ENCODE measurements at places on chromosomes 1 and 21.

- DNase-seq = no peak
Measured at GRCh38 chr1:43931711-43932660, 1.6 kb upstream of the ARTN start.

GRCh38 chr21:45991606-45992300 is 10.2 kb downstream of the COL6A1 start:
- DNase-seq = peak; percentile 16

- DNase-seq = no peak
Measured at GRCh38 chr1:170267317-170267716, 121.6 kb downstream of the NTMT2 start.

DNA sequence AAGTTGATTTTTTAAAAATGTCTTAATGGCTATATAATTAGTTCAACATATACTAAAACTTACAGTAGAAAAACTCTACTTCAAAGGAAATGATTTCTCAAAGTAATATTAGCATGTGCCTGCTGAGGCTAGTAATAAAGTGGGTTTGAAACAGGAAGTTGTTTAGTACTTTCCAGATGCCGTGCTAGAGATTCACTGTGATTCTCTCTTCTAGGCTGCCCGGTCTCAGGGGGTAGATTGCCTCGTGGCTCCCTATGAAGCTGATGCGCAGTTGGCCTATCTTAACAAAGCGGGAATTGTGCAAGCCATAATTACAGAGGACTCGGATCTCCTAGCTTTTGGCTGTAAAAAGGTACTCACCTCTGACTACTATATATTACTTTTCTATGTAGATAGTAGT is 9.1 kb downstream of the EXO1 start:
- no peak for DNase-seq

DNA sequence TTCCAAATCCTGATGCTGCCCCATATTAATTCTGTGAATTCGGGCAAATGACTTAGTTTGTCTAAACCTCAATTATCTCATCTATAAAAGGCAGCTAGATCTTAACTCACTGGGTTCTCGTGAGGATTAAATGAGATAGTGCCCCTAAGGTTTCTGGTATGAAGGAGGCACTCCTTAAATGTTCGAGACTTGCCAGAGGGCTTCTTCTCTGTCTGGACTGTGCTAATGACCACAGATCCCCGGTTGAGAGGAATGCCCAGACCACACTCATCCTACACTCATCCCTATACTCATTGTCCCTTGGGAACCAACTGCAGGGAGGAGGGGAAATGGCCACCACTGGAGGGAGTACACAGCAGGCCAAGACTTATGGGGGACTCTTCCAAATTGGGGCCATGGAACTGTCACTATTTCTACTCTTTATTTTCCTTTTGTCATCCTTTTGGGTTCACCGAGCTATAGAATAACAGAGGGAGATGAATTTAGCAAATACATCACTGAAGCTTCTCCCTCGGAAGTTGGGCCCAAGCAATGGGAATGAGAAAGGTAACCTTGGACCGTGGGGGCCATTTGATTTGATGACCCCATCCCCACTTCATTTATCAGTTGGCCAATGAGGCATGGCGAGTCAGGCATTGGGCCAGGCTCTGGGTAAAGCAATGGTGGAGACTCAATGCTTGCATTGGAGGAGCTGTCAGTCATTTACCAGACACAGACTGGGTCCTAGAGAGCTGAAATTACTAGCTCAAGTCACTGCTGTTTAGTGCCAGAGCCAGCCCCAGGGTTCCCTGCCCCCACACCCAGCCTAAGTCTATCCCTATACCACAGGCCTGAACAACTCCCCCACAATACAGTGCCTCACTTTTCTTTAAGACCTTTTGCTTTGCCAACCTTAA is 5.1 kb downstream of the ATF3 start:
- no peak for DNase-seq

- DNase-seq = no peak
Measured at GRCh38 chr1:34656731-34657130, 98.1 kb upstream of the GJB5 start.

- DNase-seq = peak; percentile 37
Measured at GRCh38 chr1:9121496-9122409, 7.1 kb downstream of the GPR157 start.

- no peak for DNase-seq
Measured at GRCh38 chr1:23865543-23865930, 2.6 kb downstream of the FUCA1 start.

DNA sequence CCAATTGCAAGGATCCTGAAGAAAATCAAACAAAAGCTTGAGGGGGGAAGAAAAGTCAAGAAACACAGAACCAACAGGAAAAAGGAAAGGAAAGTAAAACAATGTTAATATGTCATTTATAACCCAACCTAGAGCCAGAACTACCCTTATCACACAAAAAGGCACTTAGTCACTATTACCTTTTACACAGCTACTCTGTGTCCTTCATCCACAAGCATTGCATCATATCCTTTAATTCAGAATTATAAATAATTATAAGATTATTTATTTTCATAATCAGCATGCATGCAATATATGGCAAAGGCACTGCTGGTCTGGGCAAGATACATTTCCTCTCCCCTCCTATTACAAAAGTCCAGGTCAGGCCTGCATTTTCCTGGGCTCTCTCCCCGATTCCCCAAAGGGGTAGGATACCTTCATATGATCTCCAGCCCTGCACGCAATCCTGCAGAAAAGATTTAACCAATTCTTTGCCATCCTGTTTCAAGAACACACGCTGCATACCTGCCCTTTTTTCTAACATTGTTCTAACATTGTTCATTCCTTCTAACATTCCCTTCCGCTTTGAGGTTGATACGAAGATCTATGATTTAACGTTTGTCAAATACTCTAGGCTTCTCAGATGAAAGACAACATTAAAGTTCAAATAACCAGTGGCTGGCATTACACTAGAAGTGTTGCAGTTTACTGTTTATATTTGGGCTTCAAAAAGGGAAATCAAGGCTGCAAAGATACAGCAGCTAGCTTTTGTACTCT is 4.3 kb downstream of the PTPN14 start:
- DNase-seq = no peak

GRCh38 chr1:16145030-16145661 is 10.7 kb downstream of the EPHA2 start:
- DNase-seq = no peak

DNA sequence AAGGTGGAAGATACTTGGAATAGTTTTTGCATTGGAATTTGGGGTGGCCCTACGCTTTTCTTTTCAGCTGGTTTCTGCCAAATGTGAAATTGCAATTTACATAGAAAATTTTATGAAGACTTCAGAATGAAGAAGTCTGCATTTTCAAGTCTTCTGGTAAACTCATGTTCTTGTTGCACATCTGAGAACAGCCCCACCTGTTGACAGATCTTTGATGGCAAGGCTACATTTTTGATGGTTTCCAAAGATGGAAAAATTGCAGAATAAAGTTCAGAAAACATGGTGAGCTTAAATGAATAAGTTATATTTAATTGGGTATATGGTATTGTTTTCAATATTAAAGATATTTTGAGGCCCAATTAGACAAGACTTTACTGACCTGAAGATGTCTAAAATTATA is 25.4 kb downstream of the OLFM3 start:
- DNase-seq = no peak

DNA sequence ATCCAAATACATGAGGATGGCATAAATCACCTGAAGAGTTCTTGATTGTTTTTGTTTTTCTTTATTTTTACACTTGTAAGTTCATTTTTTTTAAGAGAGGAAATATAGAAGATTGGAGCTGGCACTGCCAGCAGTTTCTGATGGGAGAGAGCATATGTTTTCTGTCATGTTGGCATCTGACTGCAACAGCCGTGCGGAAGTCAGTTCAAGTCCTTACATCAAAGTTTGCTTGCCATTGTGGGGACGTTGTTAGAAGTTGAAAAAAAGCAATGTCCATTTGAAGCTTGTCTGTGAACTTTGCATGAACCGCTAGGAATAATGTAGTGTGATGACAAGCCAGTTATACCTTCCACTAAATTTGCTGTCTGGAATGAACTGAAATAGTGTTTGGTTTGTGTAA is 126.5 kb upstream of the USH2A start:
- DNase-seq = no peak

DNA sequence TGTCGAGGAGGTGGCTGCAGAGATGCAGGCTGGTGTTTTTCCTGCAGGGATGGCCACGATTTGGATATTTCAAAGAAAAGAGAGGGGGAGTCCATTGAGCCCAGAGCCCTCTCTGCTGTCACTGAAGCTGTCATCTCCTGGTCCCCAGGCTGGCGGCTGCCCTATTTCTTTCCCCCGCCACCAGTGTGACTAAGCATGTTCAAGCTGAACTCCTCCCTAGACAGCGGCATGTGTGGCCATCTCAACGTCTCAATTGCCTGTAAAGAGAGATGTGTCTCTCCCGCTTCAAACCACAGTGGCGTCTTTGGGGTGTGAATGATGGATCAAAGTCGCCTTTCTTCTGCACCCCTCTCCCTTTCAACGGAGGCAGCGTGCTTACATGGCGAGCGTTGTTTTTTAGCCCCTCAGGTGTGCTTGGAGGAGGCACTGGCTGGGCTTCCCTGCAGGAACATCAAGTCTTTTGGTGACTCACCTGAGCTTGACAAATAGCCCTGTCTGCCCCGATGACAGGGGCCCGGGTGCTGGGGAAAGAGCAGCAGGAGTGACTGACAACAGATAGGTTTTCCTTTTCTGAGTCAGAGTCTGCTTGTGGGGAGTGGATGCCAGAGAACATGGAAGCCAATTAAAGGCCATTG is 346.4 kb upstream of the AJAP1 start:
- DNase-seq = no peak

GRCh38 chr1:182003953-182004586 is 57.4 kb downstream of the ZNF648 start:
- DNase-seq = no peak

GRCh38 chr1:194175251-194175650 is 988.8 kb upstream of the B3GALT2 start:
- DNase-seq = no peak

GRCh38 chr1:79982211-79982610 is 975.7 kb upstream of the ADGRL4 start:
- no peak for DNase-seq

DNA sequence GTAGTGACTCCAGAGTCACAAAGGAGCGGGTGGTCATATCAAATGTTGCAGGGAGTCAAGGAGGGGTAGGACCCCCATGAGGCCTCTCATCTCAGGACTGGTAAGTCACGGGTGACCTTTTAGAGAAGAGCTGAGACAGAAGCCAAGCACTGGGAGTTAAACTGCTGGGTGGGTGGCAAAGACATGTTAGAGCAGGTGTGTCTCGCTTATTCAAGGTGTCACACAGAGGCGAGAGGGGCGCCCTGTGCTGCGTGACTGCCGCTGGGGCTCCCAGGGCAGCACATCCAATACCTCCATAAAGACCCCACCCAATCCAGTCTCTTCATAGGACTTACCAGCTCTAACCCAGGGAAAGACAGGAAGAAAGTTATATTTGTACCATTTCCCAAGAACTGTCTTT is 15.2 kb downstream of the CASQ2 start:
- no peak for DNase-seq

DNA sequence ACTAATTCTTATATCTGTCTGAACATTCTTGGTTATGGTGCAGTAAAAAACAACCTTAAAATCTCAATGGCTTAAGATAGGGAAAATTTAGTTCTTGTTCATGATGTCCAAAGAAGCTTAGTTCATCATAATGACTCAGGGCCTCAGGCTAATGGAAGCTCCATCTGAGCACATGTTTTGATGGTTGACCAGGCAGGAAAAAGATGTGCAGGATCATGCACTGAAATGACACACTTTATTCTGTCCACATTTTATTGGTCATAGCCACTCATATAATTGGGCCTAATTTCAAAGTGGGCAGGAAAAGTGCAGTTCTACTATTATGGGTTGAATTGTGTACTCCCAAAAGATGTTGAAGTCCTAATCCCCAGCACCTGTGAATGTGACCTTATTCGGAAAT is 198.2 kb downstream of the CENPF start:
- DNase-seq = no peak

- DNase-seq = no peak
Measured at GRCh38 chr1:219460896-219461815, 151.7 kb downstream of the ZC3H11B start.

GRCh38 chr1:110765640-110766335 is 91.0 kb upstream of the KCNA3 start:
- peak; percentile 34 for DNase-seq

- DNase-seq = no peak
Measured at GRCh38 chr1:212178851-212179250, 106.4 kb upstream of the PPP2R5A start.

DNA sequence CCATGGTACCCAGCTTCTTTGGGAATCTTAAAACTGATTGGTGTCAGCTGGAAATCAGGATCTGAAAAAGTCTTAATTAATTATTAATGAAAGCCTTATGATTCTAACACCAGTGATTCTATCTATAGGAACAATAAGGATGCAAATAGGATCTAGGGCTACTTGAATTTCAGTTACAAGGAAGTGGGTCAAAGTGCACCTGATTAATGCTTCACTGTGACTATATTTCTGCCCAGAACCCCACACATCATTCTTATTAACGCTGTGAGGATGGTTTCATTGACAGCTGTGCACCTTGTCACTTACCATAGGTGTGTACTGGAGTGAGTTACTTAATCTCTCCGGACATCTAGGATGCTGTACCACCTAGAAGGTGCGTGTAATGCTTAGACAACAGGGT is 99.8 kb upstream of the ETV3 start:
- no peak for DNase-seq

DNA sequence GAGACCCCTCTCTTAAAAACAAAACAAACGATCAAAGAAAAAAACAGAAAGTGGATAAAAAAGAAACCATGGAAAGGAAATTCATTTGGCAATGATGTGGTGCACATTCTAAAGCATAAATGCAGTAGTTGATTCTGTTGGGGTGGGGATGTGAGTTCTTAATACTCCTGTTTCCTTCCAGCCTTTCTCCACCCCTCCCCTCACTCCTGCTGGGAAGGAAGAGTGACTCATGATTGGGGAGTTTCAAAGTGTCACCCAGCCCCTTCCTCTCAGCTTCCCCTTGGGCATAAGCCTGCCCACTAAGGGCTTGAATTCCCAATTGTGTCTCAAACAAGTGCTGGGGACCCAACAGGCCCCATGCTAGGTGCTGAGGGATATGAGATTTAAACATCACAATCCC is 6.7 kb upstream of the PINK1 start:
- DNase-seq = no peak

All from activated T-cell treated with anti-CD3 and anti-CD28 coated beads, Interleukin-2, amount 50 U/mL, for 1 hour (primary cell).